ENCODE measurements at places on chromosomes 16 and 17.
A peak's percentile ranks its signal among the peaks of the same experiment; 100 is the strongest.

GRCh38 chr17:48541577-48542113, 3.3 kb downstream of the HOXB2 start:
- DNase-seq: no peak

- no peak for DNase-seq
These were observed 296.7 kb upstream of the FOXF1 start for GRCh38 chr16:86213437-86214205.

DNA sequence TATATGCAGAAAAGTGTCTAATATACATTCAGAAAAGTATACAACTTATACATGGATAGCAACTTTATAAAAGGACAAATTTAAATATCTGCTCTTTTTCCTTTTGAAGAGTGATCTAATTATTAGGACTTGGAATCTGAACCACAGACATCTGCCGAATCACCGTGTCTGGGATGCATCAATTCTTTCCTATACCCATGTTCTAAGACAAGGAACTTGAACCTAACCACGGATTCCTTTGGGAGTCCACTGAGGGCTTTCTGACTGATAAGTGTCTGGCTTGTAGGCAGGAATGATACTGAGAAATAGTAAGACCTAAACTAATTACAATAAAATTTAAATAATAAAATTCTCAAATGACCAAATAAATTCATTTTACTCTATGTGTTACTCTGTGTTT, 54.2 kb downstream of the NDEL1 start:
- no peak for DNase-seq

DNA sequence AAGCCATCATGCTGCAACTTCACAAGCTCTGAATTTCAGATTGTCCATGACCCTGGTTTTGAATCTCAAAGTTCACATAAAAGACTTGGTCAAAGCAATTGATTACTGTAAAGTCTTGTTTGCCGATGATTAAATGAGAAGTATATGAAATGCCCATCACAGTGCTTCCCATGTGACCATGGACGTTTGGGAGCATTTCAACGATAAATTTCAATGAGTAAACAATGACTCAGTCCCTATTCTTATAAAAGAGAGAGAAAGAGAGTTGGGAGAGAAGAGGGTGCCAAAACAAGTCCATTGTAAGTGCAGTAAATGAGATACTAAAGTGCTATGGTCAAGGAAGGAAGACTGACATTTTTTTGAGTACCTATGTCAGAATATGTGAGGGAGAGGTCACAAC, 276.9 kb downstream of the SOX9 start:
- no peak for DNase-seq

DNA sequence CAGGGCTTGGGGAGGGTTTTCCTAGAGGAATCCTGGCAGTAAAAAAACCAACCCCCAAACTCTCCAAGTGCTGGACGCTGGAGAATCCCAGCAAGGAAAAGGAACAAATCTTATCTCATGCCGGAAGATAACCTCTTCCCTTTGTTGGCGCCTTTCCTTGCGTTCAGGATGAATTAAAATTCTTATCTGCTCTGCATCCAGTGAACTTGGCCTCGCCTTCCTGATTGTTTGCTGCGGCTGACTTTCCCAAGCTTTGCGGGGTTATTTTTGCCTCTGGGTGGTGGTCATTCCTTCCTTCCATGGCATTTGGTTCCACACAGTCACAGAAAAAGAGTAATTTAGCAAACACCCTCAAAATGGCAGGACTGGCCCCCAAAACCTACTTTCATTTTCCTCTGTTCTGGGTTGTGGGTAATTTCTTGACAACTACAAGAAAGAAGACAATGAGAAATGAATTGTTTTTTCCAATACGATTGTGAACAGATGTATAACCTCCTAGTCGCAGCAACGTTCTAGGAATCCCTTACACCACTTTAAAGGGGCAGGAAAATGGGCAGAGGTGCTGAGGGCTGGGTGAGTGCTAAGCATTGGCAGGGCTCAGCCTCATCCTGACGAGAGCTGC, 77.8 kb downstream of the MRC2 start:
- DNase-seq: no peak

GRCh38 chr16:28092721-28093384, 29.3 kb upstream of the GSG1L start:
- DNase-seq: no peak

DNA sequence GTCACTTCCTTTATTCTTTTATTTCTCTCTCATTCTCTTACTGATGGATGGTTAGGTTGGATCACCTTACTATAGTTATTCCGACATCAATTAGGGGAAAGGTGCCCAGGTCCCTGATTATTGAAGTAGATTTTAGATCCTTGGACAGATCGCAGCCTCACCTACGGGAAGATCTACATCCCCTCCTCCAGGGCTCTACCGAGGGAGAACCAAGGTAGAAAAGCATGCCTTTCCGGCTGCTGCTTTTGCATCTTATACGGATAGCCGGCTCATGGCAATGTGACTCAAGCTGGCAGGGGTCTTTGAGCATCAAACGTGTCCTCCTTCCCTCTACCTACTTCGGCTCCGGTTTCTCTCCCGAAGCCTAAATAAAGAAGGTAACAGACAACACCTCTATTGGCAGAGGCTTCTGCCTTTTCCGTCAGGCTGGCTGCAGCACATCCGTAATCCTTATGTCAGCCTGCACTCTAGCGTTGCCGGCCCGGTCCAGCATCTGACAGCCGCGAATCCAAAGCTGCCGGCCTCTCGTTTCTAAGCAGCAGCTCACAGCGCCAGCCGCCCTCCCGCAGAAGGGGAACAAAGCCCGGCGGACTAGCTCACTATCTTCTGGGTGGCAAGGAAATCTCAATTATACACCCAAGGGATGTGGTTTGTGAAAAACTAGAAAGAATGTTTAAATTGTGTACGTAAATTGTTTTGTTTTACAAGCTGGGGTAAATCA, 46.9 kb downstream of the IRX6 start:
- DNase-seq: no peak

GRCh38 chr17:10126616-10127501, 71.5 kb downstream of the GAS7 start:
- no peak for DNase-seq

DNA sequence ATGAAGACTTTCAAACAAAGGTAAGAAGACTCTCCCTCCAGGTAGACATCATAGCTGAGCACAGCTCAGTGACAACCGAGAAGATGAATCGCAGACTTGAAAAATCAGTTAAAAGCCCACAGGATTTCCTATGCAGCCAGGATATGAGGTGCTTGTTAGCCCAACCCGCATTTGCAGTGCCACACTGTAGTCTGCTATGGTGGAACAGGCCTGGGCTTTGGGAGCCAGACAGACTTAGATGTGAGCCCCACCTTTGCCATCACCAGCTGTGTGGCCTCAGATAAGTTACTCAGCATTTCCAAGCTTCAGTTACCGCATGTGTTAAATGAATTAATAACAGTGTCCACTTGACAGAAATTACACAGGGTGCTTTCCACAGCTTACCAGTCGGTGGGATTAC, 204.4 kb upstream of the HS3ST3A1 start:
- DNase-seq: no peak

DNA sequence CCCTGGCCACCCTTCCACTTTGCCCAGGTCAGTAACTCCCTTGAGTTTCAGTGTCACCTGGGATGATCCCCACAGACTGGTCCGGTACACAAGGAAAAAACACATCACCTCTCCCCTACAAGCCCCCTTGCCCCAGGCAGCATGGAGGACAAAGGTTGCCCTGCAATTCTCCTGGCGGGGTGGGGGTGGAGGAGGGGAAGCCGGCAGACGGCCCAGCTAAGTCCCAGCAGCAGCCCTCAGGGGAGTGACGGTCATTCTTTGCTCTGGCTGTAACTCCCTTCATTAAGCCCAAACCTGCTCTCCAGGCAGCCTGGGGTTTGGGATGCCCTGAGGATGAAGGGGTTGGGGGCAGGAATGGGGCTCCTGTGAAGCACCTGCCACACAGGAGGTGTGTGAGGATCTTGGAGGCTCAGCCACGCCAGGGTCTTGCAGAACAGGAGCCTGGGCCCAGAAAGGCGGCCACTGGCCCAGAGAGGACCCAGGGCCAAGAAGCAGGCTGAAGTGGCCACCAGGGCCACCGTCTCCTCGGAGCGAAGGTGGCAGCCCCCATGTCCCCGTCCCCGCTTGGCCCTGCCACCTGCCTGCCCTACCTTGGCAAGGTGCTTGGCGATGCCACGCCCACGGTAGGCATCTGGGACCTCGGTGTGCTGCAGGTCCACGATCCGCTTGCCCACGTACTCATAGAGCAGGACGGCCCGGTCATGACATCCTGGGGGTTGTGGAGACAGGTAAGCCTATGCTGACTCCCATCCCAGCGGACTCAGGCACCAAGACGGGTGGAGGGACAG, 9.5 kb downstream of the NATD1 start:
- no peak for DNase-seq

- peak; percentile 16 for DNase-seq
These were observed 975 bp downstream of the CHD9 start for GRCh38 chr16:53055541-53056391.

DNA sequence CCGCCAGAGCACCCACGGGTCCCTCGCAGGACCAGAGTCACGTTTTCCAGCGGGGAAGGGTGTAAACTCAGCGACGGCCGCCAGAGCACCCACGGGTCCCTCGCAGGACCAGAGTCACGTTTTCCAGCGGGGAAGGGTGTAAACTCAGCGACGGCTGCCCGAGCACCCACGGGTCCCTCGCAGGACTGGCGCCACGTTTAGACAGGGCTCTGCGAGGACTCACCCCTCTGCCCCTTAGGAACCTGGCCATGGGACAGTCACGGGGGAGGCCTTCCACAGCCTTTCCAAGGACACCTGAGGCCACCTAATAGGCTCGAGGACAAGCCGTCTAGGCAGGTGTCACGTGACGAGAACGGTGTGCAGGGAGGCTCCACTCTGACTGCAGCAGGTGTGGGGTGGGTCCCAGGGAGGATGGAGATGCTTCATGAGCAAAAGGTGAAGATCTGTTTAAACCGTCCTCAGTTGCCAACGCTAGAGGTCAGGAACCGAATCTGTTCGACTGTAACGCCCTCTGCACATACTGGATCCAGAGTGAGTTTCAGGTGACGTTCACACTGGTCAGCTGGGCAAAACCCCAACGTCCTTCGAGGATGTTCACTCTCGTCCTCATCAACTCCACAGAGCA, 48.0 kb upstream of the METRNL start:
- DNase-seq: no peak

DNA sequence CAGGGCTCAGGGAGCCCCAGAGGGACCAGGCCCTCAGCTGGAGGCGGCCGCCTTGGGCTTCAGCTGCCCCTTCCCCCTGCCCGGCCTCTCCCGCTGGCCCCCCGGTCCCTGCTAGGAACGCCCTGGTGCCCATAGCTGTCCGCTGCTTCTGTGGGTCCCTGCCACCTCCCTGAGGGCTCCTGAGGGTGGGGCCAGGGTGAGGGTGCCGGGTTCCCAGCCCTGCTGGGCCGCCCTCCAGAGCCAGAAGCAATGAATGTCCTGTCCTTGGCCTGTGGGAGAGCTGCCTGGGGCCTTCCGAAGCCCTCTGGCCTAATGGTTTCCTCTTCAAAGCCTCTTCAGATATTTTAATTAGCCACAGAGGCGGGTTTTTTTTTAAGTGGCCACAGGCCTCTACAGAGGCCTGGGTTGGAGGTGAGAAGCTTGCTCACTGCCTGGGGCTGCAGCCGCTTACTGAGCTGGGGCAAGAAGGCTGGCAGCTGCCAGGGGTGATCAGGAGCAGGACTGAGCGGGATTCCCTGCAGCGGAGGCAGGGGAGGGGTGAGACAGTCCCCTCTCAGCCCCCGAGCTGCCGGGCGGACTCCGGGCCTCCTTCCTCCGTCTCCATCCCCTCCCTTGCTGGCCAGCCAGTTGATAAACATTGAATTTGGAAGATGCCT, 9.9 kb downstream of the CENPX start:
- DNase-seq: no peak

DNA sequence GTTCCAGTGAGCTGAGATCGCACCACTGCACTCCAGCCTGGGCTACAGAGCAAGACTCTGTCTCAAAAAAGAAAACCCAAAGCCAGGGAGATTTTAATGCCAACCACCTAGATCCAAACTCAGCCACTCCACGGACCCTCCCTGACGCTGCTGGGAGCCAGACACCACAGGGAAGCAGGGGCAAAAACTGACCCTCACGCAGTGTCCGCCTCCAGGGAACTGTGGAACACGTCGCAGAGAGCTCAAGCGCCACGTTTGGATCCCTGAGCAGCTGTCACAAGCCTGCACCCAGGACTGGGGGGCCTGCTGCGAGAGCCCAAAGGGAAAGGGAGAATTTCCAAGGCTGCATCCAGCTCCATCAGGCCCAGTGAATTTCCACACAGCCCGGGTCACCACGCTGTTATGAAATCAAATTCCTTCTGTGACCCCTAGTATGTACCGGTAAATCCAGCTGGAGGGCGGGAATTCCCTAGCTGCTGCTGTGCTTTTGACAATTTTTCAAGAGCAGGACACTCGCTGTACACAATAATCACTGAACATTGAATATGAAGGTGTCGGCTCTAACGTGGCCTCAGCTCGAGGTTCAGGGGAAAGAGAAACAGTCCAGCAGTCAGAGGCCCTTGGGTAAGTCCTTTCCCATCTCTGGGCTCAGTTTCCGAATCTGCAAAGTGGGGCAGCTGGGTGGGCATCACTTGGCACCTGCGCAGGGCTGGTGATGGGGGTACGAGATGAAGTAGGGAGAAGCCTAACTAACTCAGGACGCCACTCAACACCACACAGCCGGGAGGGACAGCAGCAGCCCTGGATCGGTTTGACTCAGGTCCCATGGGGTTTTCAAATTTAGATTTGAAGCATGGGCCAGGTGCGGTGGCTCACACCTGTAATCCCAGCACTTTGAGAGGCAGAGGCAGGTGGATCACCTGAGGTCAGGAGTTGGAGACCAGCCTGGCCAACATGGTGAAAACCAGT, 8.6 kb downstream of the CARHSP1 start:
- DNase-seq: no peak

DNA sequence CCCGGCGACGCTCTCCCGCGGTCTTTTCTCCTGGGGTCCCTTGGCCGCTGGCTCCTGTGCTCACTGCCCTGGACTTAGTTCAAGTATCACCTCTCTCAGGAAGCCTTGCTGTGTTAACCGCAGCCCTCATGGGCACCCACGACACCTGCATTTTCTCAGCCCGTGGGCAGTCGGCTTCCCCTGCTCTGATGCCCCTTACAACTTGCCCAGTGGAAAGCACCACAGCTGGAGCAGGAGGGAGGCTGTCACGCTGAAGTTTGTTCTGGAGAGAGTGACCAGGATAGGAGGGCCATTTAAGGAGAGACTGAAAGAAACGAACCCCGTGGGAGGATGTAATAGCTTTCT, 395 bp downstream of the STXBP4 start:
- peak; percentile 27 for DNase-seq

DNA sequence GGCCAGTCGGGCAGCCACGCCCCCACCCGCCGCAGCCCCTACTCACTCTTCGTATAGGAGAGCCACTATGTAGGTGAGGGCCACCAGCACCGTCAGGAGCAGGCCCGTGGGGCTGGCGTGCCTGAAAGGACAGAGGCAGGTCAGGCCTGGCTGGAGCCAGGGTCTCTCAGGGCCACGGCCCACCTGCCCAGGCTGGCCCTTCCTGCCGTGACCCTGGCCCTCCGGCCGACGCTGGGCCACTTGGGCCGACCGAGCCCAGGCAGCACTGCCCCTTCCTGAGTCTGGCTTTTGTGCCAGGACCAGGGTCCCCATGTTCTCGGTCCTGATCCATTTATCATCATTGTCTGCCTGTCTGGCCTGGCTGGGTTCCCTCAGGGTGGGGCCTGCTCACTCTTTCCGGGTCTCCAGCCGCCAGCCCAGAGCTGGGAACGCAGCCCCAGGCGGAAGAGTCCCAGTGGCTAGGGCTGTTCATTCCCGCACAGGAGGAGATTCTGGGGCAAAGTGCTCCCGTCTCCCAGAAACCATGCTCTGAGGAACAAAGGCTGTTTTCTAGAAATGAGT, 10.1 kb upstream of the RASD1 start:
- no peak for DNase-seq

GRCh38 chr16:74141015-74141414, 155.6 kb upstream of the PSMD7 start:
- no peak for DNase-seq

GRCh38 chr16:46973996-46974324, 486 bp upstream of the DNAJA2 start:
- DNase-seq: no peak

Data from AML-193 (cell line).